ENCODE measurements at places on chromosomes 16 and 17.
A peak's percentile ranks its signal among the peaks of the same experiment; 100 is the strongest.

DNA sequence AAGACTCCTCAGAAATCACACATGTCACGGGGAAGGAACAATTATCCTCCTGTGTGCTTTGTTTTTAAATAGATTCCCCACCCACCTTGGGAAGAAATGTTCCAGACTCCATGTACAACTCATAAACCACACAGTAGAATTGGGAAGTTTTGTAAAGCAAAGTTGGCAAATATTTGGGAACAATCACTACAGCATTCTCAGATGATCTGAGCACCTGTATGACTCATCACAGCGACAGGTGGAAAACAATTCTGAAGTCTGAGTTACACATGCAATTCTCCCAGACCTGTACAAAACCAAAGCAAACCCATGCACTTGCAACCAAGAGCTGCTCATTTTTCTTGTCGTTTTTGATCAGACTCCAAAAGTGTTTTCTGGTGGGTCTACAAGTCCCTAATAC lies 14.4 kb upstream of the MYLK3 start:
- no peaks in the 10 kb centered on the region for H3K36me3 ChIP-seq
- no peaks in the 10 kb centered on the region for H3K4me1 ChIP-seq
- no peak for DNase-seq
- H3K27me3 ChIP-seq = no peaks in the 10 kb centered on the region
- peak overlapping the region; percentile 7 for H3K4me3 ChIP-seq

GRCh38 chr17:75459590-75460267 lies 3.3 kb downstream of the TMEM94 start:
- peak overlapping the region; percentile 84 for H3K27ac ChIP-seq
- peaks cover 4% of the 10 kb centered on the region for H3K36me3 ChIP-seq
- H3K4me1 ChIP-seq = peaks cover 50% of the 10 kb centered on the region
- H3K27me3 ChIP-seq = no peaks in the 10 kb centered on the region
- no peak for DNase-seq

DNA sequence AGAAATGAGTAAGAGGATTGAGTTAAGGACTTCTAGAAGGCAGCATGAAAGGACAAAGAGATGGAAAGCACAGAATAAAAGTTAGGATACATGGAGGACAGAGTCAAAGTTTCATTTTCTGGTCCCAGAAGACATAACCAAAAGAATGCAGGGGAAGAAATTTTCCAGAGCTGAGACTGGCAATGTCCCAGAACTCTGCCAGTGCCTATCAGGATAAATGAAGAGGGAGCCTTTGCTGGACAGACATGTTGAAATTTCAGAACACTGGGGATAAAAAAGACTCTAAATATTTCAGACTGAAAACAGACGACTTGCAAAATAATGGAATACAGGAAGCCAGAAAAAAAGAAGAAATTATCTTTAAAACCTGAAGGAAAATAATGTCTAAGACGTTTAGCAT lies 55.7 kb downstream of the NT5M start:
- no peak for DNase-seq
- H3K4me3 ChIP-seq = no peak overlapping the region
- H3K27ac ChIP-seq = no peak overlapping the region

GRCh38 chr17:64747938-64748540 lies 85.9 kb upstream of the SMURF2 start:
- H3K4me3 ChIP-seq = no peak overlapping the region
- H3K4me1 ChIP-seq = no peaks in the 10 kb centered on the region
- H3K27me3 ChIP-seq = no peaks in the 10 kb centered on the region
- H3K36me3 ChIP-seq = no peaks in the 10 kb centered on the region
- H3K27ac ChIP-seq = peak overlapping the region; percentile 34

DNA sequence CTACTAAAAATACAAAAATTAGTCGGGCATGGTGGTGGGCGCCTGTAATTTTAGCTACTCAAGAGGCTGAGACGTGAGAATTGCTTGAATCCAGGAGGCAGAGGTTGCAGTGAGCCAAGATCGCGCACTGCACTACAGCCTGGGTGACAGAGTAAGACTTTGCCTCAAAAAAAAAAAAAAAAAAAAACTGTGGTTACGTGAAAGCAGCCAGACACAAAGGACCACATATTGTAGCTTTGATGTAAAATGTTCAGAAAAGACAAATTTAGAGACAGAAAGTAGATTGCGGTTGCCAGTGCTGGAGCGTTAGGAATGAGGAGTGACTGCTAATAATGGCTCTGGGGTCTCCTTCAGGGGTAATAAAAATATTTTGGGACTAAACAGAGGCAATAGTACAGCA lies 4.0 kb upstream of the MEAK7 start:
- H3K4me1 ChIP-seq = peaks cover 28% of the 10 kb centered on the region
- H3K4me3 ChIP-seq = no peak overlapping the region
- H3K36me3 ChIP-seq = no peaks in the 10 kb centered on the region
- H3K27ac ChIP-seq = no peak overlapping the region

DNA sequence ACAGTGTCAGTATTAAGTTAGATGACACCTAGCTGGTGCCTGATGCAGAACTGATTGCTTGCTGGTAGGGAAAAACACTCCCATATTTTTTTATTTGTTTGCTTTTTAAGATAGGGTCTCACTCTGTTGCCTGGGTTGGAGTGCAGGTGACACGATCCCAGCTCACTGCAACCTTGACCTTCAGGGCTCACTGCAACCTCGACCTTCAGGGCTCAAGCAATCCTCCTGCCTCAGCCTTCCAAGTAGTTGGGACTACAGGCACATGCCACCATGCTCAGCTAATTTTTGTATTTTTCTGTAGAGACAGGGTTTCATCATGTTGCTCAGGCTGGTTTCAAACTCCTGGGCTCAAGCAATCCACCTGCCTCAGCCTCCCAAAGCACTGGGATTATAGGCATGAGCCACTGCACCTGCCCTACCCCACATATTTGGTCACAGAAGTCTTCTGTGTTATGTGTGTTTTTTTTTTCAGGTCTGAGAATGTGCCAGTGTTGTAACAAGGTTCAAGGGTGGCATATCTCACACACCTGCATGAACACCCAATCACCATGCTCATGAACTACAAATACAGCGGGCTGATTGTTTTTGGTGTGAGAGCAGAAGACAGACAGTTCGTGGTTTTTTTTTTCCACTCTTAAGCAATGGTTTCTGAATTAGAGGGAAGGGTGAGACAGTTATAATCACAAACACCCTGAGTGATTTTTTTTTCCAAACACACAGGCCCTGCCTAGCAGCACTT lies 22.8 kb downstream of the SPAG9 start:
- H3K36me3 ChIP-seq = no peaks in the 10 kb centered on the region
- no peak overlapping the region for H3K27ac ChIP-seq
- no peak for DNase-seq
- H3K4me1 ChIP-seq = peaks cover 31% of the 10 kb centered on the region
- H3K27me3 ChIP-seq = no peaks in the 10 kb centered on the region

- H3K27me3 ChIP-seq = no peaks in the 10 kb centered on the region
- peaks cover 59% of the 10 kb centered on the region for H3K4me1 ChIP-seq
- DNase-seq = peak; percentile 42
- peak overlapping the region; percentile 99 for H3K27ac ChIP-seq
- H3K4me3 ChIP-seq = peak overlapping the region; percentile 98
- no peaks in the 10 kb centered on the region for H3K36me3 ChIP-seq
Observed at GRCh38 chr16:10577305-10578202, 2.8 kb downstream of the EMP2 start.

DNA sequence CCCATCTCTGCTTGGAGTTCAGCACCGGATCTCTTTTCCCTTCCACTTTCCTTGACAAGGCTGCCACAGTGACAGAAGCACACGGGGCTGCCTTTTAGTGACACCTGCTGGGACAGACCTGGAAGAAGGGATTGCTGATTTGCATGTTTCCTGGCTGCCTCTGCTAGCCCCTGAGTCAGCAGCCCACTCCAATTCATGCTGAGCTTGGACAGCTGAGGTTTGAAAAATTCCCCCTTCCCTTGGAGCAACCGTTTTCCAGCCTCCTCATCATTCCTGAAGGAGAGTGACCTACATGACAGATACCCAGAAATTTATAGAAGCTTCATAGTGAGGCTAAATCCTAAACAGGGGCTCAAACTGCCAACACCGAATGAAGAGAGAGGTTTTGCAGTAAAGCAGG lies 18.8 kb upstream of the RBL2 start:
- H3K36me3 ChIP-seq = no peaks in the 10 kb centered on the region
- no peaks in the 10 kb centered on the region for H3K4me1 ChIP-seq

DNA sequence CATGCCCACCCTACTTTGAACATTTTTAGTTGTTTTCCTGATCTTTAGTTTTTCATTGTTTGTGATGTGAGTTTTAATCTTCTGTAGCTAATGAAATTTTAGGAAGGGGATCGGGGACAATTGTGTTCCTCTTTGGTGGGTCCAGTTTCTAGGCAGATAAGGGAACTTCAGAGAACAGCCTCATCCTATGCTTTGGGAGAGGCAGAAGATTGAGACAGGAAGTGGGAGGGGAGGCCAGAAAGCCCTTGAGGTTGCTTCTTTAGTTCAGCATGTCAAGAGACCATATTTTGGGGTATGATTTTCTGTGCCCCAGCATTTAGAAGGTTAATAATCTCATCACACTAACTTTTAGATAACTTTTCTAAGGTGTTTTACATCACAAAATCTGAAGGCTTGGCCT lies 191.0 kb downstream of the TANC2 start:
- no peak overlapping the region for H3K4me3 ChIP-seq
- H3K27ac ChIP-seq = no peak overlapping the region
- no peak for DNase-seq
- no peaks in the 10 kb centered on the region for H3K27me3 ChIP-seq
- H3K36me3 ChIP-seq = no peaks in the 10 kb centered on the region

GRCh38 chr17:65227637-65228036 lies 90.5 kb downstream of the RGS9 start:
- no peak for DNase-seq
- H3K4me3 ChIP-seq = no peak overlapping the region
- H3K4me1 ChIP-seq = no peaks in the 10 kb centered on the region
- no peaks in the 10 kb centered on the region for H3K36me3 ChIP-seq
- H3K27me3 ChIP-seq = peaks cover 33% of the 10 kb centered on the region
- H3K27ac ChIP-seq = no peak overlapping the region

DNA sequence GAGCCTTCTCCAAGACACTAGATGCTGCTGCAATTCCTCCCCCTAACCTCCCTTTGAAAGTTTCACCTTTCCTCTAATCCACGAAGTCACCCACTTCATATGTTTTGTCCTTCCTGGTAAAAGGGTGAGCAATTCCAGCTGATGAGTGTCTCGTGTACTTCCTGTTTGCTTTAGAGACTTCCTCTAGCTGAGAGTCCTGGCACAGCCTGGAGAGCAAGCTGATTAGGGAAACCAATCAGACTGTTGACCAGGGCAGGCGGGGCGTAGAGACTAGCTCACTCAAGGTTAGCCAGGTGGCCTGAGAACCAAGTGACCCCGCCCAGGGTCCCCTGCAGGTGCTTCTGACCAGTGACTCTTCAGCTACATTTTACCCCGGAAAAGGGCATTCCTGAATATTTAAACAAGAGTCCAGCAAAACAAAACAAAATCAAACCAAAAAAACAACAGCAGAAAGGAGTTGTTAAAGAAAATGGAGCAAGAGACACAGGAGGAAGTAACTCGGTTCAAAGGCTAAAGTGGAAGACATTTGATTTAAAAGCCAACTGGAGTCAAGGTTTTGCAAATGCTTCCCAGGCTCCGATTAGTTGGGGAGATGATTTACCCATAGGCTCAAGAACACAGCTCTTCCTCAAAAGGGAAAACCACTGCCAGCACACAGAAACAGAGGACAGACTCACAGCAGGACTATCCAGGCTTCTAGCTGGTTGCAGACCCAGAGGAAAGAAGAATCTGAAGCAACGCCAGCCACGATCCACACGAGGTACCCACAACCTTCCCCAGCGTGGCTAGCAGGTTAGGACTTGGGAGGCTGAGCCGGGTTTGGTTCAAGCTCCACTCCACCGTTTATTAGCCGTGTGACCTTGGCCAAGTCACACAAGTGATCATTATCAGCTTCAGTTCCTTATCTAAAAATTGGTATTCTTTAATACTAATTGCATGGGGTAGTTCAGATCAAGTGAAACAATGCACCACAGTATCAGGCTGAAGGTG lies 13.4 kb downstream of the HSPB9 start:
- DNase-seq = peak; percentile 79
- H3K27me3 ChIP-seq = no peaks in the 10 kb centered on the region
- no peaks in the 10 kb centered on the region for H3K36me3 ChIP-seq
- H3K27ac ChIP-seq = peak overlapping the region; percentile 73
- no peak overlapping the region for H3K4me3 ChIP-seq

GRCh38 chr16:52437277-52437670 lies 109.7 kb downstream of the TOX3 start:
- DNase-seq = no peak
- H3K27ac ChIP-seq = no peak overlapping the region
- H3K27me3 ChIP-seq = no peaks in the 10 kb centered on the region
- no peaks in the 10 kb centered on the region for H3K4me1 ChIP-seq
- H3K36me3 ChIP-seq = no peaks in the 10 kb centered on the region

DNA sequence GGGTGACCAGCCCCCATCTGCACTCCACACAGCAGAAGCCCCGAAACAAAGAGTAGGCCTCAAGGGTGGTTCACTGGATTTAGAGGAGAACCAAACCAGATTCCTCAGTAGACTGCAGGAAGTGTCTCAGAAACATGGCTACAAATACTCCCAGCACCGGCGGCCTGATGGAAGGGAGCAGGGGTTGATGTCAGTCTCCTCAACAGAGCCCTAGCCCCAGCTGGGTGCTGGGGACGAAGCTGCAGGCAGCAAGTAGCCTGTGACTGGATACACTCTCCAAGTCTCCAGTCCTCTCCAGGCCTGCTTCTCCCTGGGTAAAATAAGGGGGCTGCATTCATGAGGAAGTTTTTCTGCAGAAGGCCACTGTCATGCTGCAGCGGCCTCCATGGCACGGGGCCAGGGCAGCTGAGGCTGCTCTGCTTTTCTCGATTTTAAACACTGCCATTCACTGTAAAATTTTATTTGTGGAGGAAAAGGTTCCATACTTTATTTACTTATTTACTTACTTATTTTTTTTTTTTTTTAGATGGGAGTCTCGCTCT lies 36.7 kb upstream of the SREBF1 start:
- DNase-seq = no peak
- H3K27me3 ChIP-seq = no peaks in the 10 kb centered on the region
- peaks cover 27% of the 10 kb centered on the region for H3K36me3 ChIP-seq
- H3K27ac ChIP-seq = peak overlapping the region; percentile 96
- peaks cover 48% of the 10 kb centered on the region for H3K4me1 ChIP-seq

DNA sequence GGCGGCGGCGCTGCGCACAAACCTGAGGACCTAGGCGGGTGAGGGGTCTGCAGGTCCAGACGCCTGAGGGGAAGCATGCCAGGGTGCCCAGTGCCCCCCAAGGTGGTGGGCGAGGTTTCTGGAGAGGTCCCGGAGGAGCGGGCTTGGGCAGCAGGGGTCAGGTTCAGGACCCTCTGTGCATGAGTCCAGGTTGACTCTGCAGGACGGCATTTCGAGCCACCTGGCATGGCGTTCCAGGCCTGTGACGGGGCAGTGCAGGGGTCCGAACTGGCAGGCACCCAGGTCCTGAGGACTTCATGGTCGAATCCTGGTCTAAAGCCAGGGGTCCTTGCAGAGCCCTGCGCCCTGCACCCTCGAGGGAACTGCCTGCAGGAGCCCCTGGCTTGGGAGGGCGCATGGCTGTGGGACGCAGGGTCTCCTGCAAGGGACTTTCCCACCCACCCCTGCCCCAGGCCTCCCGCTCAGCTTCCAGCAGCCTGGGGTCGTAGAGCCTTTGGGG lies 3.5 kb downstream of the SLC16A3 start:
- H3K27me3 ChIP-seq = no peaks in the 10 kb centered on the region
- peak overlapping the region; percentile 97 for H3K27ac ChIP-seq
- no peak for DNase-seq
- H3K4me1 ChIP-seq = peaks cover 87% of the 10 kb centered on the region

GRCh38 chr17:3796822-3797170 lies 4.2 kb downstream of the ITGAE start:
- no peak overlapping the region for H3K27ac ChIP-seq
- no peak for DNase-seq
- H3K4me1 ChIP-seq = no peaks in the 10 kb centered on the region
- H3K27me3 ChIP-seq = no peaks in the 10 kb centered on the region
